ENCODE measurements at places on chromosomes 16 and 17. TPM values are rescaled to one million over a fixed set of nuclear protein-coding genes. Genes with fewer than 3 reads are reported as not detected.
A peak's percentile ranks its signal among the peaks of the same experiment; 100 is the strongest.

GRCh38 chr17:42781639-42782165 is 1.3 kb downstream of the WNK4 start:
- no peak for DNase-seq

PSMD11 gene
- 109 TPM for polyA plus RNA-seq

NR1D1 gene
- 2.9 TPM for polyA plus RNA-seq

GRCh38 chr16:5571446-5571845 is 473.9 kb upstream of the EEF2KMT start:
- DNase-seq: no peak

KRTAP2-1 gene
- polyA plus RNA-seq: not detected

DNA sequence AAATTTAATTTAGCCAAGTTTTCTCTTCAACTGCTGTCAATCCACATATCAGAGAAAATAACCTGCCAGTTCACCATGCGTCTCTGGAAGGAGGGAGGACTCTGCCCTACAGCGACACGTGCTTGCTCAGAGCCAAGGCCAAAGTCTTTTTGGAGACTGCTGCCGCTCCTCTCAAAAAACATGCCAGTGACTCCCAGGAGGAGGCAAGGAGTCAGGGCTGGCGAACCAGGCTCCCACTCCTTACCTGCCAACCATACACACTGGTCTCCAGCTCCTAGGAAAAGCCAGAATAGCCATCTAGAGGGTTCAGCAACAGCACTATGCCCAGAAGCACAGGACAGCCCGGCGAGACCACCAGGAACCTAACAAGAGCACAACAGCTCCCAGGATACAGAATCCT is 73.0 kb downstream of the ANKRD11 start:
- no peak for DNase-seq

DNA sequence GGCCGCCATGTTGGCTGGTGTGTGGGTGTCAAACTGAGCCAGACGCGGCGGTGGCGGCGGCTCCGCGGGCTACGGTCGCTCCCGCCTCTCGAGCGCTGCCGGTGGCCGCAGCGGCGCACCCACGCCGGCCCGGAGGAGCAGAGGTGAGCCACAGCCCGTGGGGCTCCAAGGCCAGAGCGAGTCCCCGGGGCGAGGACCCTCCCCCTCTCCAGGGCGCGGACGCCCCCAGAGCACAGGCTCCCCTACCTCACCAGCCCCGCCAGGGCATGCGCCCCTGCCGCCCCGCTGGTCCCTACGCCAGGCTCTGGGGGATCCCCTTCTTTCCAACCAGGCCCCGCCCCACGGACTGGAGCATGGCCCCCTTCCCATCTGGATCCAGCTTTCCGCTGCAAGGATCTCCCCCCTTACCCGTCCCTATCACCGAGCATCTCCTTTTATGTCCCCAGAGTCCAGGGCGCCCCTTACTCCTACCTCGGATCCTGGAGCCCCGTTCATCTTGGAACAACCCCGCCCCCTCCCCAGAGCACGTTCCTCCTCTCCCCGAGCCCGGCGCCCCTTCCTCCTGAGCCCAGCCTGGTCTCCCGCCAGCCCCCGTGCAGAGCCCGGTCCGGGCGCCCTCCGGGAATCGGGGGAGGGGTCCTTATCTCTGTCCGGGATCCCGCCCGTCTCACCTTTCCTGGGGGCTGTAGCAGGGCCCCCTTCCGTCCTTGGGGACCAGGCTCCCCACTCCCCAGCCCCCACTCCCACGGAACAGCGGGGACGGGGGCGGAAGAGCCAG is 412 bp downstream of the EPN2 start:
- peak; percentile 63 for DNase-seq

- DNase-seq: peak; percentile 32
Measured at GRCh38 chr16:4032768-4033167, 83.5 kb downstream of the ADCY9 start.

- no peak for DNase-seq
Measured at GRCh38 chr16:14283786-14284185, 212.7 kb downstream of the MRTFB start.

DNA sequence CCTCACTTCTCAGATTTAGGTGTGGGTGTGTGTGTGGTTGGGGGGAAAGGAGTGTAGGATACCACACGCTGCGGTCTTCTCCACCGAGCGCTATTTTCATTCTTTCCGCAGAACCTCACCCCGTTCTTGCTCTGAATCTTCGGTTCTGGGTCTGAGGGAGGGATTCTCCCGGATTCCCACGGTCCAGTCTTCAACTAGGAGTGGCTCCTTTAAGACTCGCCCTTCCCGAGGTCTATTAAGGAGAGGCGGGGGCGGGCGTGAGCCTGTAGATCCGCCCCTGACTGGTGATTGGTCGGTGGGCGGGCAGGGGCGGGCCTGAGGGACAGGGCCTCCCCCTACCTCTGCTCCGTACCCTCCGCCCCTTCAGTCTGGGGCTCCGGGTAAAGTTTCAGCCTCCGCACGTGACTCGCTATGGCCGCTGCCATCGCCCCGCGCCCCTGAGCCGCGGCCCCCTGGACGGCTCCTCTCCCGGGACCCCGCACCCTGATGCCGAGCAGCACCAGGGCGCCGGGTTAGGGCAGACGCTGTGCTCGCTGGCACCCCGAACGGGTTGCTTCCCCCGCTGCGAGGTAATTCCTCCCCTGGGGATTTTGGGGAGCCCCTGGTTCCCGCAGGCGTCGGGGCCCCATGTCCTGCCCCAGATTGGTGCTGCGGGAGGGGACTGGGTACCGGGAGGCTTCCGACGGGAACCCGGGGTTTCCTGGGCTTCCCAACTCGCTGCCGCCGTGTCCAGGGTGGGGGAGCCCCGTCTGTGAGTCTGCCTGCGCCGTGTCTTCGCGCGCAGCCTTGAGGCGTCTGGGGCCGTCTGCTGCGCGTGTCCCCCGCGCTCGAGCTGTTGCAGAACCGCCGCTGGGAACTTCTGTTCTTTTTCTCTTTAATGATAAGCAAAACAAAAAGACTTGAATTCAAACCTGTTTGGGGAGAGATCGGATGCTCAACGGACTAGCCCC is 9.2 kb downstream of the RARA start:
- DNase-seq: peak; percentile 92

GRCh38 chr17:21193031-21193430 is 20.9 kb downstream of the TMEM11 start:
- no peak for DNase-seq

TMC7 gene
- polyA plus RNA-seq: not detected

WNT3 gene
- 0.25 TPM for polyA plus RNA-seq

NHLRC4 gene
- 2.3 TPM for polyA plus RNA-seq

TAT gene
- polyA plus RNA-seq: 0.07 TPM

NPIPA8 gene
- polyA plus RNA-seq: not detected

- no peak for DNase-seq
Measured at GRCh38 chr16:3612510-3613466, 1.4 kb upstream of the SLX4 start.

DNA sequence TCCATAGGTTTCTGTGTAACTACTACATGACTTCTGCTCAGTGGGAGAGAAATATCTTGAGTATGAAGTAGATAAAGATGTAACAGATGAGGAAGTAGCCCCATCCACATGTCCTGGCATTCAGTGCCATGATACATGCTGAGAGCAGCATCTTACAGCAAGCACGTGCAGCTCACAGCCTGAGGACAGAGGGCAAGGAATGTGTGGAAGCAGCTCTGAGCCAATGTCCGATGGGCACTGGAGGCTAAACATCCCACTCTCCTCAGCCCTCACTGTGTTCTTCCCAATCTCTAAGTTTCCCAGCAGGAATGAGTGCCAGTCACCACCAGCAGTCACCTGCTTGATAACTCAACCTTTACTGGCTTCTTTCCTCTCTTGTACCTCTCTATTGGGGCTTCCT is 40.4 kb downstream of the CFDP1 start:
- no peak for DNase-seq

PLD6 gene
- not detected for polyA plus RNA-seq
